NCI-H524 treated with DMSO at 0.1 percent for 48 hours (cell line): ENCODE measurements at places on chromosomes 7 and 10.

DNA sequence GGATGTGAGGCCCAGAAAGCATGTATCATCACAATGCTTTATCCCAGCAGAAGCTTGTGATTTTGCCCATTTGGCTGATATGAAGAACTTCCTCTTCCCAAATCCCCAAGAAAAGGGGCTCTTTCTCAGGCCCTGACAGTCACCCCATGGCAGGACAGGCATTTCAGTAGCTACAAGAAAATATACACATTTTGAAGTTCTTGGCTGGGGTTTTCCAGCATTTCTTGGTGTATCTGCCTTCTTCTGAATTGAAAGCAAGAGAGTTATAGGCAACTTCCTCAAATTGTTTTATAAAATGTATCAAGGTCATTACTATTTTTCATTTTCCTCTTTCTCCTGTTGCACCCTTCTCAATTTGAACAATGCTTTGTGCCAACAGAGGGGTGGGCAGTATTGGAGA is 63.3 kb upstream of the PDLIM1 start:
- no peak for DNase-seq

- no peak for DNase-seq
Measured at GRCh38 chr7:102917436-102918353, 4.9 kb downstream of the LRRC17 start.

DNA sequence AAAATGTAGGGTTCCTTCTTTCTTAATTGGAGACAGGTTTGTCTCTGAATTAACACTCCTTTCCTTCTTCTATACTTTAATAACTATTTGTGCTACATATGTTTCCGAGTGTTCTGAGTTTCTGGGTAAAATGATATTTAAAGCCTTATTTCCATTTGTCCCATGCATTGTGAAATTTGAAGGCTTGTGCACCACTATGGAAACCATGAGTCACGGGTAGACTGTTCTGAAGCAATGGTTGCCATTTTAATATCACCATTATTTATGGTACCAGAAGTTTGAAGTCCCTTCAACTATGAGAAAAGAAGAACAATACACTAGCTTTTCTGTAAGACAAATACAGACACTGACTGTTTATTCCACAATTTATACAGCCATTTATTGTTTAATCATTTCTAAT is 44.7 kb upstream of the ZEB1 start:
- DNase-seq = no peak

GRCh38 chr7:1123715-1124114 is 35.8 kb downstream of the GPER1 start:
- no peak for DNase-seq

- no peak for DNase-seq
Measured at GRCh38 chr10:102649797-102650654, 5.7 kb downstream of the TRIM8 start.

DNA sequence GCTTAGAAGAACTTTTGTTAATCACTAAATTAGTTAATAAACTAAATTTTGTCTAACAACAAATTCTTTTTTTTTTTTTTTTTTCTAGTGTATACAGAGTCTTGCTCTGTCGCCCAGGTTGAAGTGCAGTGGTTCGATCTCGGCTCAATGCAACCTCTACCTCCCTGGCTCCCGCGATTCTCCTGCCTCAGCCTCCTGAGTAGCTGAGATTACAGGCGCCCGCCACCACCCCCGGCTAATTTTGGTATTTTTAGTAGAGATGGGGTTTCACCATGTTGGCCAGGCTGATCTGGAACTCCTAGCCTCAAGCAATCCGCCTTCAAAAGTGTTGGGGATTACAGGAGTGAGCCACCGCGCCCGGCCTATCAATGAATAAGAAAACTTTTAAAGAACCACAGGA is 1.1 kb upstream of the IQUB start:
- DNase-seq = no peak

GRCh38 chr10:70540789-70541360 is 61.7 kb downstream of the PRF1 start:
- DNase-seq = no peak

DNA sequence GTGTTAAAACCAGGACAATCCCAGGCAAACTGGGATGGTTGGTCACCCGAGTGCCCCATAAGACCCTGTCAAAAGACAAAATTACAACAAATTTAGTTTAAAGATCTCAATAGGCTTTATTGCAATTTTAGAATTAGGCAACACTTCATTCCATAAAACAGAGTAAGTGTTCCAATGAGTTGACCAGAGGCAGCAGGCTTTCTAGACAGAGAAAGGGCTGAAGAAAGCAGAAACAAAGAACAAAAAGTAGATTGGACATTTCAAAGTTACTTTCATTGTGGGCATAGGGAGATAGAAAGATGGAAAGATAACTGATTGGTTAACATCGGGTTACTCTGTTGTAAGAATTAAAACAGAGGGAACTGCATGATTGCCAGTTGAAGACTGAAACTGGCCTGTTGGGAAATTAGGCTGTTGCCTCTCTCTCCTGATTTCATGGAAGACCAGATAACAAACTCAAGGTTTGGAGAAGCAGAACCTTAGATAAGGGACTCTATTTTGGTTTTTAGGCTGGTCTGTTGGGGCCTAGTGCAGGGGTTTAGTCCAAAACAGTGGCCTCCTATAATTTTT is 36.3 kb downstream of the ENTPD1 start:
- no peak for DNase-seq

GRCh38 chr7:114082642-114083165 is 163.9 kb upstream of the PPP1R3A start:
- DNase-seq = no peak

DNA sequence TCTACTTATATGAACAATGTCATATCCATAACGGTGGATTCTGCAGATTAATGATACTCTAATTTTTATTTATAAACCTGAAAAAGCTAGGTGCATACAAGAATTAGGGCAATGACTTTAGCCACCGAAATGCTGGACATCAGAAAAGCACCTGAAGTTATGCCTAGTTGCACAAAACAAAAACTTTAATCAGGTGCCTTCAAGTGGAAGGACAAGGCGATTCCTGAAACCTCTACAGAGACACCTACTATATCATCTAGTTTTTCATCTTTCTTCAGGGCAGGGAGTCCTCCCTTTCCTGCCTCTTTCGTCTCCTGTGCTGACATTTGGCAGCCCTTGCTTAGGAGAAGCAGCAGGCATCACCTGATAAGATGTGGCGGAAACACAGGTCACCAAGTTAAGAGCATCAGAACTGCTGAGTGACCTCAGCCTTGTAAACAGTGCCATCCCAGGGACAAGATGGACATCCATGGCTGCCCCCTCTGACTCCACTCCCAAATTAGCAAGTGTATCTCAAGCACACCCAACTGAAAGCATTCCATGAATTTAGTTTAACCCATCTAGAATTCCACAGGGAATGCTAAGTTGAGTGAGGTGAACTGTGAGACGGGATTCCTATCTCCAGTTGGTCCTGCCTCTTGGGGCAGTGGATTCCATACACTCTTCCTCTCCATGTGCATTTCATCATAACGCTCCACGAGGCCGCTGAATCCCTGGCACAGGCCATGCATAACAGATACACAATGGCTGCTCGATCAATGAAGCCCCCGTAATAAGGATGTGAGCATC is 5.8 kb downstream of the ITPRIP start:
- no peak for DNase-seq

- DNase-seq = no peak
Measured at GRCh38 chr10:30190577-30191552, 131.5 kb upstream of the JCAD start.

DNA sequence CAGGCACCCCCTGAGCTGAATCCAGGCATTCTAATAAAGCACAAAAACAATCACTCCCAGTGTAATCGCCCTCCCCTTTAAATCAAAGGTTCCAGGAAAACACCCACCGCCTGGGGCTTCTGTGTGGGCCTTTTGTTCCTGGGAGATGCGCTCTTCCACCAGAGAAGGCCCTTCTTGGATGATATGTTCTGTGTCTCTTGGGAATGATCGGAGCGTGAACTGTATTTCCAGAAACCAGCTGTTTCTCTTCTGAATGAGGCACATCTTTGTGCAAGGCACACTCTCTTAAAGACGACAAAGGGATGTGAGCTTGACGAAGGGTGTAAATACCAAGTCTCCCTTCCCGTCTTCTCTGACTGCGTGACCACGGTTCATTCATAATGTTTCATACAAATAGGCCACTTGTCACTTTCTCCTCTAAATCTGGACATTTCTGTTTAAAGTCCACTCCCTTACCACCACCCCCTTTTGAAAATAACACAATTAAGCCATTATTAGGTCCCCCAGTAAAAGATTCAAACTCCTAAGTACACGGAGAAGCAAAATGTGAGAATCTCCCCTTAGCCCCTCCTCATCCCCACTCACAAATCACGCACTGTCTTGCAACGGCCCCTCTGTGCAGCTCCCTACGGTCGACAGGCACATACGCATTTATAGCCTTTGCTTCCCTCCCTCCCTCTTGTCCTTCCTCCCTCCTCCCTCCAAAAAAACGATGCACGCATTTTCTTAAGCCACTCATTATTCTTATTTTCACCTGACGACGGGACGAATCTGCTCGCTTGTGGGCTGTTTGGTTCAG is 45.6 kb upstream of the ENO4 start:
- no peak for DNase-seq

DNA sequence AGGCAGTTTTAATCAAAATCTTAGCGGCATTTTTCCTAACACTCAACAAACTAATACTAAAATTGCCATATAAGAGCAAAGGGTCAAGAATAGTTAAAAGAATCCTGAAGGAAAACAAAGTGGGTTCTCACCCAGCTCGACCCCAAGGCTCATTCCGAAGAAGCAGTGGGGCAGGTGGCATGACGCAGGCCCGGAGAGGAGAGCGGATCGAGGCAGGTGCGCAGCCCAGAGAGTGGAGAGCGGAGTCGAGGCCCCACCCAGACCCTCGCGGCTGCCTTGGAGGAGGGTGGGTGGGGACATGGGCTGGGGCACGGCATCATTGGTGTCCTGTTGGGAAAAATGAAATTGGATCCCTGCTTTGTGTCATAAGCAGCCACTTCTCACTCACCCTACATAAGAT is 109.8 kb downstream of the INPP5A start:
- no peak for DNase-seq

DNA sequence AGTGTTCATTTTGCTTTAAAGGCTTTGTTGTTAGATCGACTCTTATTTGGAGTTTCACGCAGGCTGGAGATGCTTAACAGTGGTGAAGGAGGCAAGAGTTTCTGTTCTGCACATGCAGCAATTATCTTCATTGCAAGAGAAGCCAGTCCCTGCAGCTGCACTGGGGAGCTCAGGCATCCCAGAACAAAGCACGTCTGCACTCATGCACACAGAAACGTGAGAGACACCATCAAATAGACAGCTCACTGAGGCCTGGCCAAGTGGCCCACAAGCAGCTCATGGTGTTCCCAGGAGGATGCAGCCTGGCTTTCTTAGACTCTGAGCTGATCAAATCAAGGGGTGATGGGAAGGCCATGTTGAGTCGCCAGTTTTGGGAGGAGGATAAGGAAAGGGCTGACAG is 246.1 kb downstream of the CREB5 start:
- DNase-seq = no peak

DNA sequence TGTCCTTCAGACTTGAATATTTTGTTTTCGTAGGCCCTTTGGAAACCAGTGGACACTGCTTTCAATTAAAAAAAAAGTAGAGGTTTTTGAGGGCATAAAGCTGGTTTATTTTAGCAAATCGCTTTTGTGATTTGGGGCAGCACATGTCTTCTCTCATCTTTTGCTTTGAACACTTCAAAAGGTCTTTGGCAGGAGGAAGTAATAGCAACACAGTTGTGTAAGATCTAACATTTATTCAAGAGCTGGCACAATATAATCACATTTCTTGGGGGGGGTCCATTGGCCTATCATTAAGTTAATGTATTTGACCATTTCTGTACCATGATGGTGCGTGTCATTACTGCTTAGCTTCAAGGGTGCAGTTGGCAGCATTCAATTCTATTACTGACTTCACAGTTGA is 42.4 kb downstream of the DYNC1I1 start:
- DNase-seq = no peak

DNA sequence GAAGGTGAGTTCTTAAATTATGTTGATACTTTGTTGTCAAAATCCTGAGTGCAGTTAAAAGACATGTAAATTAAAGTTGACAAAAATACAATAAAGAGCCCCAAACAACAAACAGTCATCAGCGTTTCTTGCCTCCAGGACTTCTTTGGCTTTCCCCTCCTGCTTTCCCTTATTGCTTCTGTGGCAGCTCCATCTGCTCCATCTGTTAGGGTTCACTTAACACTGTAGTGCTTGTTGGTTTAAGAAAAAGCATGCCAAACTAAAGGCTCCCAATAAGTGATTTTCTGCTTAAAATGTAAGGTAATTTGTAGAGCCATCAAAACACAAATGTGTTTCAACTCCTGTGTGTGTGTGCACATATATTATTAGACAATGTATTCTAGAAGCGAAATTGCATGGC is 254.3 kb upstream of the GNAI1 start:
- DNase-seq = peak; percentile 73

- no peak for DNase-seq
Measured at GRCh38 chr10:110268971-110269370, 35.7 kb downstream of the SMNDC1 start.

- no peak for DNase-seq
Measured at GRCh38 chr7:131293018-131293417, 34.7 kb upstream of the MKLN1 start.

GRCh38 chr10:34434119-34434594 is 380.9 kb downstream of the PARD3 start:
- DNase-seq = no peak

- DNase-seq = no peak
Measured at GRCh38 chr7:108596560-108596959, 26.9 kb downstream of the DNAJB9 start.
